ENCODE measurements at places on chromosomes 16 and 17. TPM values are rescaled to one million over a fixed set of nuclear protein-coding genes. Genes with fewer than 3 reads are reported as not detected.

The RARA gene
- 13.7 TPM for polyA plus RNA-seq

The TP53TG3 gene
- not detected for polyA plus RNA-seq

The ARL5C gene
- not detected for polyA plus RNA-seq

The HSF5 gene
- 1.6 TPM for polyA plus RNA-seq

The CEP295NL gene
- 1.6 TPM for polyA plus RNA-seq

The AHSP gene
- polyA plus RNA-seq, result not detected

The ACSM2B gene
- polyA plus RNA-seq, result not detected
